NCI-H1436 treated with DMSO at 0.1 percent for 48 hours (cell line): ENCODE measurements at places on chromosomes 2 and 18.
A peak's percentile ranks its signal among the peaks of the same experiment; 100 is the strongest.

GRCh38 chr2:173221132-173221695 is 133.5 kb upstream of the CDCA7 start:
- DNase-seq, result no peak

GRCh38 chr2:132448771-132449170 is 32.2 kb downstream of the GPR39 start:
- peak; percentile 22 for DNase-seq

DNA sequence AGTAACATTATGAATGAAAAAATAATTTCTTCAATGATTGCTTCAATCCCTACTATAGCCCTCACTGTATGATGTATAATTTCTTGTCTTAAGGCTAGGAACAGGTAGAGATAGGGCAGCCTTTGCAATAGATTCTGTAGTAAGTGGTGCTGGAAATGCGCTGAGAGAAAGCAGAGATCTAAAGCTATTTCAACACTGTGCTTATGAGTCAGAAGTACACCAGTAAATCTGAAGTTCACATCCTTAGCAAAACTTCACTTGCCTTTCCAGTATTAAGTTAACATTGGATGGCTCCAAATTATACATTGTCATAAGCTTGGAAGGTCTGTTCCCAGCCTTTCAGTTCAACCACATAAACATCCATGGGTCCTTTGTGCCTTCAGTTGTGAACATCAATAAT is 178.2 kb upstream of the EPHA4 start:
- no peak for DNase-seq

GRCh38 chr2:57542081-57542480 is 504.5 kb upstream of the VRK2 start:
- DNase-seq, result no peak

DNA sequence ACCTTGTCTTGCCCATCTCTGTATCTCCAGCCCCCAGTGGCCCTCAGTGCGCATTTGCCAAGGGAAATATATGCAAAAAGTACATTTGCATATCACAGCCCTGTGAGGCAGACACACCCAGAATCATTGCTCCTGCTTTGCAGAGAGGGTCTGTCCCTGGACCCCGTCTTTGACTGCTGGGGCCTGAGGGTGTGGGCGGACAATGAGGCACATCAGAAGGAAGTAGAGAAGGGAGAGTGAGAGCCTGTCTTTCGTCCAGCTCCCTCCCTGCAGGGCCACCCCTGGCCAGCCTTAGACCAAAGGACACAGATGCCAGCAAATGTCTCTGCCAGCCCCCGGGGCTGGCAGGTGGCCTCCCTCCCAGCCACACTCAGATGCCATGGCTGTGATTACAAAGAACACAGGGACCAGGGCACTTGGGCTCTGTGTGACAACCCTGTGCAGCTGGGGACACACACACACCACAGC is 516.2 kb upstream of the MYT1L start:
- no peak for DNase-seq

DNA sequence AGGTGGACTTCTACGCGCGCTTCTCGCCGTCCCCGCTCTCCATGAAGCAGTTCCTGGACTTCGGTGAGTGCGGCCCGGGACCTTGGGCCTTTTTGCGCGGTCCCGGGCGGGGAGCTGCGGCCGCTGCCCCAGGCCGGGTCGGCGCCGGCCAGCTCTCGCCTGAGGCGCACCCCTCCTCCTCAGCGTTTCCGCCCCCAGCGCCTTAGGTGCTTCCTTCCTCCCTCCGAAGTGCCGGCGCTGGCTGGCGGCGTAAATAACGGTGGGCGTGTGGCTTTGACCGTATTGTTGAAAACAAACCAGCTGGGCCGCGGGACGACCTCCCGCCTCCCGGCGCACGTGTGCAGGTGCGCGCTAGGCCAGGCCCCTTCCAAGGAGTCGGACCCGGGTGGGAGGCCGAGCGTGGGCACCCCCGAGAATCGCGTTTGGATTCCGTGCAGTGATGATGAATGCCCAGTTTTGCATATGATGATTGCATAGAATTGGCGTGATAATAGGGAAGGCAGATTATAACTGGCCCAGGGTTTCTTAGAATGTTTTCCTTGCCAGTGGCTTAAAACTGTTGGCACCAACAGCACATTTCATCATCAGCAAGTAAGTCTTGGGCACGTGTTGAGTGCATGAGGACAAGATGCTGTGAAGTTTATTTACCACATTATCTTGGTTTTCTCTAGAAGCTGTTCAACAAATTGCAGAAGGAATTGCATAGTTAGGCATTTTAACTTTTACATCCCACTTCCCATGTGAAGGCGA is 569 bp downstream of the PDK1 start:
- no peak for DNase-seq

- DNase-seq, result no peak
Measured at GRCh38 chr2:51997571-51997970, 965.6 kb upstream of the NRXN1 start.

- DNase-seq, result no peak
Measured at GRCh38 chr2:202542142-202542541, 92.6 kb upstream of the FAM117B start.

DNA sequence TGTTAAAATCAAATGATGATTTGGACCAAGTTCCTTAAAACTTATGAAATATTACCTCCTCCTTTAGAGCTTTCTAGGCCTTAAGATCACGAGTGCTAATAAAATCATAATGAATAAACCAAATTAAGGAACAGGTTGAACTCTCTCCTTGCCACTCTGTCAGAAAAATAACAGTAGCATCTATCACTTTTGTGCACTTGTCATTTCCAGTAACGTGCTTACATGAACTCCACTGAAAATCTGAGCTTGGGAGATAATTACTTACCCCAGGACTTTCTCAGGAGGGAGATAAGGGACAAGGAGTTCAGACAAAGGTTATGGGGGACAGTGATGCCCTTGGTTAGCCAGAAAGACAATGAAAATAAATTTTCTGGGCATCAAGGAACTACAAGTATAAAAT is 36.0 kb downstream of the EPB41L3 start:
- no peak for DNase-seq

DNA sequence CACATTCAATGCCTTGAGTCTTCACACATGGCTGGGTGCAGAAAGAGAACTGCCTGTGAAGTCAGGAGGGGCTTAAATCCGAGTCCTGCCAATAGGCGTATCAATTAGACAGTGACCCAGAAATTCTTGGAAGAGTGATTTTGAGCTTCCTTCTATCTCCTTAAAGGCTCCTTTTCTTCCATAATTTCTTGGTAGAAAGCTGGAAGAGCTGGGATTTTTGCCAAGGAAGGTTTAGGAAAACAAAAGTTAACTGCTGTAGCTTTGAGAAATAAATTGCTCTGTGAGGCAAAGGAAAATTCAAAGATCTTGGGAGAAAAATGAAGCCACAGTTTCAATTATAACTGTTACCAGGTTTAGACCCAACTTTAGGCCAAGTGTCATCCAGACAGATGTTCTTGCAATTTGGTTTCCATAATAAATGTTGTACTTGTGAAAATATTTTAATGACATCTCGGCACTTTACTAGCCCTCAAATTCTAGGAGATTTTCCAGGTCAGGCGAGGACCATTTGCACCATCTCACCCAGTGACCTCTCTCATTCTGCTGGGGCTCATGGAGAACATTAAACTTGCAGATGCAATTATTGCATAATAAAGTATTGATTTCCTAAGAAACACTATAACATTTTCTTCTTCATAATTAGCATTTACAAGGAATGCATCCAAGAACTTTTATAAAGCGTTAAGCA is 329.7 kb upstream of the MEIS1 start:
- DNase-seq, result no peak

- no peak for DNase-seq
Measured at GRCh38 chr2:160517731-160518130, 24.1 kb upstream of the RBMS1 start.

DNA sequence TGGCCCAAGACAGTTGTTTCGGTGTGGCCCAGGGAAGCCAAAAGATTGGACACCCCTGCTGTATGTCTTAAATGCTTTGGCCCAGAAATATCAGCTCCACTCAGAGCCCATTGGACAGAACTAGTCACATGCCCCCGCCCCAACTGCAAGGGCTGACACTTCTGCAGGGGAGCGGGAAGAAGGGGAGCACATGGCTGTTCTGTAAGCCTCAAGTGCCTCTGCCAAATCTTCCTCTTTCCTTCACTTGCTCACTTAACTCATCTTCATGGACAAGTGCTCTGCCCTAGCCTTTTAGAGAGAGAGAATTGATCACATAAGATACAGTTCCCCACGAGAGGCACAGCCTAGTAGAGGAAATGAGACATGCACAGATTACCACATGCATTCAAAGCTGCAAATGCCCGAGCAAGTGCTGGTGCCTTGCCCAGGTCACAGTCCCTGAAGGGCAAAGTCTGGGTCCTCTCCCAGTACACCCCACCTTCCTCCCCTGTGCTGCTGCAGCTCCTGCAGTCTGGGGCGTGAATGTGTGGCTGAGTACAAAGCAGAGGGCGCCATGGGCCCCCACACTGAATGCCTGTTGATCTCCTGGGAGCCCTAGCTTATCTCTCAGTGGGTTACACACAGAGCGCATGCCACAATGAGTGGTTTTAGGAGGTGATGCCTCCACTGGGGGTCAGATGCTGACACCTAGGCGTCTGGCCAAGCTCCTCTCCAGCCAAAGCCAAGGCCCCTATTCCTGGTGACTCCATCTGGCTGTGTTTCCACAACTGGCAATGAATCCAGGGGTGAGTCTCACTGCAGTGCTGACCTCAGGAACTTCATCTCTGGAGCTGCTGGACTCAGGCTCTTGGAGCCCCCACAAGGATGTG is 135.3 kb downstream of the CTIF start:
- no peak for DNase-seq

DNA sequence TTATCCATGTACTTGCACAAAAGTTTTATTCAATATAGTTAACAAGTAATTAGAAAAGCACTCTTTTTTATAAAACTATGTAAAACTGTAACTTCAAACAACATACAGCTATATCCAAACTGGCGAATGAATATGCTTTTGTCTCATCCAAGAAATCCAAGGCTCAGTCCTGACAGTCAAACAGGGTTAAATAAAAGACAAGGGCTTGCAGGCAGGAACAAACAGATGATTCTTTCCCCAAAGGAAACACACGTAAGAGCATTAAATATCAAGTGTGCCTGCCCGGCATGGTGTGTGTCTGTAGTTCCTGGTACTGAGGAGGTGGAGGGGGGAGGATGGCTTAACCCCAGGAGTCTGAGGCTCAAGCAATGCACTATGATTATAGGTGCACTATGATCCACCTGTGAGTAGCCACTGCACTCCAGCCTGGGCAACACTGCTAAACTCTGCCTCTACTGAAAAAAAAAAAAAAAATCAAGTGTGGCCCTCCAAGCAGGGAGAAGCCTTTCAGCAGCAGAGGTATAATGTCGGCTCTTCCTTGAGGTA is 171.3 kb downstream of the DLGAP1 start:
- DNase-seq, result no peak

GRCh38 chr2:212109792-212110680 is 428.6 kb downstream of the ERBB4 start:
- no peak for DNase-seq

DNA sequence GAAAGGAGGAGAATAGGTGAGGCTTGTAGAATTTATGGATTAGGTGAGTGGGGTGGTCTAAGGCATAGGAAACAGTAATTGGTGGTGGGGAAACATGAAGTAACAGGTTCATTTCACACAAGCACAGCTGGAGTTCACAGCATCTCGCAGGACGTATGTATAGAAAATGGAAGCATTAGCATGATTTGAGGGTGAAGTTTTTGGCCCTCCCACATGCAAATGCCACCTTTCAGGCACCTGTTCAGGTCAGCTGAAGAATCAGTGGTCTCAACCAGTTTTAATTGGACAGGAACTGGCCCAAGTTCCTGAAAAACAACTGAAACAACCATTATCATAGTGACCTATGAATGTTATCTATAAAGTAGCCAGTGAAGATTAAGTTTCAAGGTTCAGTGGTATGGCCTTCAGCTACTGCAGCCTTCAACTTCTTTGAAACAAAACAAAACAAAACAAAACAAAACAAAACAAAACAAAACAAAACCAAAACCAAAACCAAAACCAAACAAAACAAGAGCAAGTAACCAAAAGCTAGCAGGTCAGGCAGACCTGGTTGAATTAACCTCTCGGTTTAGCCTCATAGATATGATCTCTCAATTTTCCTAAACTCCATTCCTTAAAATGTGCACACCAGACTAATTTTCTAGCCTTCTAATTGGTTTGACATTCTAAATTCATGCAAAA is 102.1 kb upstream of the SPHKAP start:
- no peak for DNase-seq

DNA sequence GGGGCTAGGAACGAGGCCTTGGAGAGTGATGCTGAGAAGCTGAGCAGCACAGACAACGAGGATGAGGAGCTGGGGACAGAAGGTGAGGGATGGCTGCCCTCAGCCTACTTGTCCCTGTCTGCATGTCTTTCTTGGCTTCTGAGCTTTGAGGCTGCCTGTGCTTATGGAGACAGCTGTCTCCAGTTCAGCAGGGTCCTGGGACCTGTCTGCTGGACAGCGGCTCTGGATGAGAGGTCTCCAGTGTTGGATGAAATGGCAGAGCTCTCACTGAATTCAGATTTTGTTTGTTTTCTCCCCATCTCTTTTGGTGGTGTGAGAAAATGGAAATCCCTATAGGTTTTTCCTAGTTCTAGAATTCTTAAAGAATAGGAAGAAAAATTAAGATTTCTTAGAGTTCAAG is 54.8 kb downstream of the NTSR2 start:
- no peak for DNase-seq

DNA sequence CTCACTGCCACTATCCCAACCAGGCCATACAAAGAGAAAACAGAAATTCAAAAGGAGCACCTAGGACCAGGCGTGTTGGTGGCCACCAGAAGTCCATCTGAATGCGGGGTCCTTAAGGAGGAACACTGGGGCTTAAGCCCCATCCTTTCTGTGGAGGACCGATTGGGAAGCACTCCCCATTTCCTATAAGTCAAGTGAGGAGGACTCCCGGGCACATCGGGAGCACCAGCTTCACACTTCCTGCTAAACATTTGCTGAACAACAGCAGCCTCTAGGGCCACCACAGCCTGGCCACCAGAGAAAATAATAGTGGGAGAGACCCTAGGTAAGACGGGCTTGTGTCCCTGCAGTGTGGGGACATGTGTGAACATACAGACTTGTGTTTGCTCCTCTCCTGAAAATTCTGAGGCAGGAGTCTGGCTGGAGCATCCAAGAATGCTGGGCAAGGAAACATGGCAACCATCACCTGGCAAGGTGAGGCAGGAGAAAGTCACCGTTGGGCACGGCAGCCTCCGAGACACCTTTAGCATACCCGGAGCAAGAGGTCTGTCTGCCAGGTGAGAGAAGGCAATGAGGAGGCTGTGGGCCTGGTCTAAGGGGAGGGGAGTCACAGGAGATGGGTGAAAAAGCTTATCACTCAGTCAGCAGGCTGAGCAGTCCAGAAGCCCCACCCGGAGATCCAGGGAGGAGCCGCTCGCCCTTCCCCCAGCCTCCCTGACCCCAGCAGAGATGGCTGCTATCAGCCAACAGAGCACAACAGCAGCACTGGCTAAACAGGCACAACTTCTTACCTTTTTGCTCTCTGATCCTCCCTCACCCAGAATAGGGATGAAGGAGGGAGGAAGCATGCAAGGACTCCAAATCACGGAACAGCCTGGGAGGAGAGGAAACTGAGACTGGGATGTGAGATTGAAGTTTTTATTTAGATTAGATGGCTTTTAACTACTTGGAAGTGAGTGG is 282.3 kb downstream of the EIPR1 start:
- DNase-seq, result no peak
